ENCODE measurements at places on chromosomes 1 and 21. TPM values are rescaled to one million over a fixed set of nuclear protein-coding genes. Genes with fewer than 3 reads are reported as not detected.

Gene GOLT1A
- total RNA-seq = not detected

Gene TNFRSF1B
- total RNA-seq = 11.5 TPM

Gene LMOD1
- 5.7 TPM for total RNA-seq

Gene ARHGAP29
- total RNA-seq = 40.2 TPM

Gene CLCA1
- not detected for total RNA-seq

Gene PRAMEF12
- not detected for total RNA-seq

Gene GPR161
- total RNA-seq = 5.7 TPM

Gene EBNA1BP2
- 51.5 TPM for total RNA-seq

Gene S100A7
- not detected for total RNA-seq

Gene AQP10
- total RNA-seq = not detected

Gene RHBG
- not detected for total RNA-seq

Gene ZMYND12
- 1.2 TPM for total RNA-seq

Gene OR10J1
- not detected for total RNA-seq

Gene TFF2
- total RNA-seq = not detected

Gene USP48
- total RNA-seq = 38.0 TPM

Gene RNF207
- total RNA-seq = 1.8 TPM

Gene LHX8
- not detected for total RNA-seq

Gene C1orf141
- total RNA-seq = not detected

Gene CRNN
- not detected for total RNA-seq

Gene SLC44A3
- total RNA-seq = 1.7 TPM

Gene LCE2A
- not detected for total RNA-seq

Measured in cardiac ventricle fibroblast (primary cell).